ENCODE measurements at places on chromosomes 16 and 17.

DNA sequence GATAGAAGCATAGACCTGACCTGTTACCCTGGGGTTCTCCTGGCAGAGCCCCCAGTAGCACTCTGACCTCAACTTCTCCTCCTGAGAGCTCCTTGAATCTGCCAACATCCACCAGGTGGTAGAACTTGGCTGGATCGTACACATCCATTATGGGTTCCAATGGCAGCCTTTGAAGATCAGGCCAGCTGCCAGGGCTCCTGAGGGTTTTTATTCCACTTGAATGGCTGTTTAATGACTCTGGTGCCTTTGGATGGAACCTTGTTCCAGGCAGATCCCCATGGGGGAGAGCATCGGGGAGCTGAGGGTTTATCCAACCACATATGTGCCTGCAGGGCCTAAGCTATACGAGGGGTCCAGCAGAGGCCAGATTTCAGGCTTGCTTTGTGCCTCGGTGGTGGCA is 47.1 kb upstream of the CLEC19A start:
- no peak for DNase-seq

DNA sequence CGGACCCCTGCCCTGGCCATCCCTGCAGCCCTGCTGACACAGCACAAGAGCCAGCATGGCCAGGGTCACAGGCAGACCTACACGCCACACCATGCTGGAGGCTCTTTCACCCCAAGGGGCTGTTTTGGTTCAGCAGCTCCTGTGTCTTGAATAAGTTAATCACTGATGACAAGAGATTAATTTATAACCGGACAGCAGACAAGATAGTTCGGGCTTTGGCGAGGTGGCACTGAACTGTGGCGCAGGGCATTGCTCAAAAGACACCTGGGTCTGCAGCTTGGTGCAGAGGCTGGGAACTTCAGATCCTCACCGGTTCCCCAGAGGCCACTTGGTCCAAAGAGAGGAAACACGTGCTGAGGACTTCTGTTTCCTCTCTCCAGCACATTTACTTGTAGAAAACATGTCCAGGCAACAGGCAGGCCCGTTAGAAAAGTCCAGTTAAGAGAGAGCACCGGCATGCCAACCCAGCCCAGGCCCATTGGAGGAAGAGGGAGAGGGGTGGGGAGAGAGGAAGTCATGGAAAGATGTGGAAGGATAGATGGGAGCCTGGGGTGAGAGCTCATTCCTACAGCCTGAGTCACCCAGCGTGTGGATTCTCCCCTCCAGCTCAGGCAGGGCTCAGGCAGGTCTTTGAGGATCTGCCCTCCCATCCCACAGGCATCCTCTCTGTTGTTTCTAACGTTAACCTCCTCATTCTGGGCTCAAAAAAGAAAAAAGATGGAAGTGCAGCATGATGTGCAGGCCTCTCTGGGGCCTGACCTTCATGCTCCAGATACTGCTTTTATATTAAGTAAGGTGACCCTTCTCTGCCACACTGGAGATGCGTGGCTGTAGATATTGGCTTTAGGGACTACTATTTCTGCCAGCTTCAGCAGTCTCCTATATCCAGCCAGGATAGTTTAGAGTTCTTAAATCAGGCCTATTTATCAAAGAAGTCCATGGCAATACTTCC is 80.0 kb upstream of the HNF1B start:
- peak; percentile 97 for DNase-seq

GRCh38 chr17:31752584-31752983 is 106.5 kb downstream of the COPRS start:
- no peak for DNase-seq

GRCh38 chr17:80393241-80393890 is 21.6 kb upstream of the ENDOV start:
- peak; percentile 24 for DNase-seq

DNA sequence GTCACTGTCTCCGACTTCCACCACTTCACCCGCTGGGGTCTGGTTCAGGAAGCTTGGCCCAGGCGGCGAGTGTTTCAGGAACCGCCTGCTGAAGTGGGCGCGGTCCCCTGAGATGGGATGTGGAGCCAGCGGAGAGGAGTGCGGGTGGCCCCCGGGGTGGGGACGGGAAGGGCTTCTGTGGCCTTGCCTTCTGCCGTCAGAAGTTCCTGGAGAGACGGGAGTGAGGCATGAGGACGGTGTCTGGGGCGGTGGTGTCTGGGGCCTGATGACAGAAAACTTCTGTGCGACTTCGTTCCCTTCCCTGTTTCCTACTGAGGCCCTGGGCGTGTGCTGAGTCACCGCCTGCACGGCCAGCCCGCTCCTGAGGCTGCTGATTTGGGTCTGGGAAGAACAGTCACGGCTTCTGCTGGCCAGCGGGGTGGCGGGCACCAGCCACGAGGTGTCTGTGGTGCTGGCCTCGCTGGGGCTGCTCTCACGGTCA is 12.3 kb upstream of the NLRC3 start:
- DNase-seq, result no peak

All from Karpas-422 (cell line).